SJSA1 (cell line): ENCODE measurements at places on chromosomes 7 and 10. TPM values are rescaled to one million over a fixed set of nuclear protein-coding genes. Genes with fewer than 3 reads are reported as not detected.

Gene FAM237B
- total RNA-seq, result not detected in 2 replicates

Gene WEE2
- not detected in 2 replicates for total RNA-seq

GRCh38 chr7:34991938-34992840, 45.1 kb downstream of the DPY19L1 start:
- H3K36me3 ChIP-seq, result no peaks in the 10 kb centered on the region
- H3K27ac ChIP-seq, result peak overlapping the region; percentile 32; the same call in 1 of the 2 replicates
- H3K4me3 ChIP-seq, result no peak overlapping the region

DNA sequence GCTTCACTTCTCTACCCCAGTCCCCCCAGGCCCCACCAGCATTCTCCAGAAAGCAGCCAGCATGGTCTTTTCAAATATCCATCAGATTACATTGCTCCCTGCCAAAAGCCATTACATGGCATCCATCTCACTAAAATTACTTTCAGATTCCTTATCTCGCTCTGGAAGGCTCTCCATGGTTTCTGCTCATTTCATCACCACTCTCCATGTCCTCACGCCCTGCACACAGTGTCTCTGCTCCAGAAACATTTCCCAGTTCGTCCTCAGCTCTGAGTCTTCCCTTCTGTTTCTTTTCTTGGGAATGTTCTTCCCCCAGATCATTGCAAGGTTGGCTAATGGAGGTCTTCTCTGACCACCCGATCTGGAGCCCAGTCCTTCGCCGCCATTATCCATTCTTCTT, 499.1 kb downstream of the KCNMA1 start:
- no peak overlapping the region for H3K27ac ChIP-seq
- DNase-seq, result no peak
- no peaks in the 10 kb centered on the region for H3K27me3 ChIP-seq
- no peaks in the 10 kb centered on the region for H3K36me3 ChIP-seq
- H3K4me1 ChIP-seq, result no peaks in the 10 kb centered on the region; the same call in 1 of the 2 replicates
- H3K4me3 ChIP-seq, result no peak overlapping the region
